ENCODE measurements at places on chromosomes 7 and 10.

- DNase-seq: no peak
These were observed 257.0 kb upstream of the MINDY3 start for GRCh38 chr10:16117305-16117695.

GRCh38 chr7:148911626-148912025, 27.5 kb upstream of the EZH2 start:
- DNase-seq: no peak

DNA sequence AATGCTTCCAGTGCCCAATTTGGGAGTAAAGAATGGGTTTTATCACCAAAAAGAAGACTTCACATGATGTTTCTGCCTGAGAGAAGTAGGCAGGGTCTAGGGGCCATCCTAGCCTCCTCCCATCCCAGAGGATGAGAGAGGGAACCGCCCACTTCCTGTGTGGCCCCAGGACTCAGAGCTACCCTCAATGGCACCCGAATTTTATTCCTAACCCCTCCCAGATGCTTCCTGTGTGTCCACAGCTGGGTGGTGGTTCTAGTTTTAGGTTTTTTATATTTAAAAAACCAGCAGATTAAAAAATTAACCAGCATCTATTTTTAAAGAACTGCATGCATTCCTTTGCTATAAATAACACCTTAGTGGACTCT, 583.5 kb downstream of the PTPRN2 start:
- no peak for DNase-seq

GRCh38 chr7:108492742-108493141, 33.2 kb downstream of the PNPLA8 start:
- no peak for DNase-seq

DNA sequence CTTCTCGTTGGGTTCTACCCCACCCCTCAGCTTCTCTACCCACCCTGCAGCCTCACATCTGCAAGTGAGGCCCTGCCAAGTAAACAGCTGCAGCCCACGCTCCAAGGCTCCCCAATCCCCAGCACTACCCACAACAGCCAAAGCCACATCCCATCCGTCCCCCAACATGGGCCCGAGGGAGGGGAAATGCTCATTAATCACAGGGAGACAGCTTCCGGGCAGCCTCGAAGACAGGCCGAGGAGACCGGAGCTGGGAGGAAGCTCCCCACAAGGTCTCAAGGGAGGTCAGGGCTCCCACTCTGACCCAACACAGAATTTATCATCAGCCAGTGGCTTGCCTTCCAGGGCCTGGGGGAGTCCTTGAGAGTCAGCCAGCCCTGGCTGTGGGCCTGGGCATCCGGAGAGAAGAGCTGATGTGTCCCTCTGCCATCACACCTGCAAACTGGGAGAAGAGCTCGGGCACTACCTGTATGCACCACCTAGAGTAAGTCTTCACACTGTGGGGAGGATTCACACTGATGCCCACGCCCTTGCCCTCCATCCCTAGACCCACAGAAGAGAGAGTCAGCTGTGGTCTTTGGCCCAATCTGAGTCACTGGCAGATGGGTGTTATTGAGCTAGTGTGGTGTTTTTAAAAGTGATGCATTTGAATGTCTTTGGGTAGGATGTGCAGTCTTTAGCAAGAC, 115.5 kb upstream of the ZMIZ1 start:
- no peak for DNase-seq

- DNase-seq: no peak
These were observed 23.7 kb downstream of the KCNH2 start for GRCh38 chr7:150954201-150954985.

DNA sequence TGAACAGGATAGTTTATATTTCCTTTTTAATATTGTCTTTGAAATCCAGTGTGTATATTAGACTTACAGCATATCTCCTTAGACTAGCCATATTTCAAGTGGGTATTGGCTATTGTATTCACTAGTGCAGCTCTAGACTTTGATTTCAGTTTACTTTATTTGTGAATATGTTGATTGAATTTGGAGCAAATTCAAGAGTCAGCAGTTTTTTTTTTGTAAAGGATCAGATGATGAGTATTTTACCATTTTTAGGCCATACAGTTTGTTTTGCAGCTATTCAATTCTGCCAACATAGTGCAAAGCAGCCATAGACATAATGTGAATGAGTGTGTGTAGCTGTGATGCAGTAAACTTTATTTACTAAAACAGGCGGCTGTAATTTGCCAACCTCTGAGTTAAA, 4.6 kb downstream of the STK31 start:
- no peak for DNase-seq

DNA sequence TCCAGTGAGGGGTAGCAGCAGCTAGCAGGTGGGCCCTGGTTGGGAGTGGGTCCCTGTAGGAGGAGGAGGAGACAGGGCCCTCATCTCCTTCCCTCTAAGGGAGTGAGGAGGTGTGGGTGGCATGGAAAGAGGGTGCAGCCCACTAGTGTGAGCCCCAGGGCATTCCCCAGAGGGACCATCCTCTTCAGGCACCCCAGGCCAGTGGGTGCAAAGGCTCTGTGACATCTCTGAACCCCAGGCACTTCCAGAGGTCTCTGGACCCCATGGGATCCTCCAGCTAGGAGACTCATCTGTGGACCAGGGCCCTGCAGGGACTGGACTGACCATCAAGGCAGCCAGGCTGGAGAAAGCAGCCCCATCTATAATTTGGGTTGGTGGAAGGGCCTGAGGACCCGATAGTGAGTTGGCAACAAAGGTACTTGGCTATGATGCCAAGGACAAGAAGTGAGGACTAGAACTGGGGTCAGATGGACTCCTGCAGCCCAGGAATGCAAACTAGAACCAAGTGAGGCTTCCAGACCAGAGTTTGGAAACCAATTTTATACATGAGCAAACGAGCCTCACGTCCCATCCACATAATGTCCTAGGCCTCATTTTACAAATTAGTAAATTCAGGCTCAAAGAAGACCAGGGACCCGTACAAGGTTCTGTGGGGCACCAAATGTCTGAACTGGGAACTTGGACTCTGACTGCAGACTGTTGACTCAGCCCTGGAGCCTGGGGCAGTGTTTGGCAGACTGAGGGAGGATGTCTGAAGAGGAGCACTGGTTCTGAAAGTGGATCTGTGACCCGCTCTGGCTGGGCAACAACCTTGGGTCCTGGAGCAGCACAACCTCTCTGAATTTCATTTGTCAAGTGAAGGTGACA, 1.4 kb upstream of the VSTM4 start:
- DNase-seq: no peak

DNA sequence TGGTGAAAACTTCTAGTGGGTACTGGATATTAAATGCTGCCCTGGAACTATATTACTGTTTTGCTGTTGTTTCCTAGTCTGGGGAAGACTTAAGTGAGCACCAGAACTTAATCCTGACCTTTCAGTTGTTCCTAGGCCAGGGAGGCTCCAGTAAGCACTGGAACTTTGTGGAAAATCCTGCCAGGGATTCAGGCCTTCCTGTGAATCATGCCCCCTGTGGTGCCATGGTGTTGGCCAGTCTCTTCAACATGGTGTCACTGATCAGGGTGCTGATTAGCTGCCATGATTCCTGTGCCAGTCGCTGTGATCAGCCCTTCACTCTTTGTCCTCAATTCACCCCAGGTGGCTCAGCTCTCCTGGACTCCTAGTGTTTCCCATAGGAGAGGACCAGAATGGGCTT, 8.5 kb upstream of the AOAH start:
- DNase-seq: no peak

DNA sequence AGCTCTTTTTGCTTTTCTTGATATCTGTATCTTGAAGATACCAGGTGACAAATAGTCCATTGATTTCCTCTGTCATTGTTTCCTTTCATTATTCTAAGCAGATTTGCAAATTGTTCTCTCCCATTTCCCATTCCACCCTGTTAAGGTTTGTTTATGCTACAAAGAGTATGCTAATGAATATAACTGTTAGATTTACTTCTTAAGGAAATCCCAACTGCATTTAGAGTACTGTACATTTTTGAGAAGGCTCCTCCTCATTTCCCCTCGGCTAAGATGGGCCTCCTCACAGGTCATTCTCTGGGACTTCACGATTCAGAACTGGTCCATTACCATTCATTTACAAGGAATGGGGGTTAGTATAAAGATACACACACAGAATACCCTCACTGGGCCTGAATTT, 15.6 kb downstream of the AUTS2 start:
- no peak for DNase-seq

DNA sequence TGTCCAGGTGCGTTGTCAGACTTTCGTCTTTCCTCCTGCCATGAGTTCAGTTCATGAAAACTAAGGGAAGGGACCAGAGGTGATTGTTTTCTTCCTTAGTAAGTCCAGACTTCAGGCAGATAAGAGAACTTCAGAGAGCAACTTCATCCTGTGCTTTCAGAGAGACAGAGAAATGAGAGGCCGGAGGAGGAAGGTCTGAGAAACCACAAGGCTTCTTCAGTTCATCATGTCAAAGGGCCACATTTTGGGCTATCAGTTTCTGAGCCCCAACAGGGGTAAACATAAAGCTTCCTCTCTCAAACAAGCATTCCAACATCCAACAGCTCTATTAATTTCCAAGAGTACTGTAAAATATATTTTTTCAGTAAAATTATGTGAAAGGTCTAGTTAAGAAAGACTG, 668.4 kb upstream of the NRP1 start:
- no peak for DNase-seq

- DNase-seq: no peak
These were observed 3.6 kb upstream of the STEAP2 start for GRCh38 chr7:90207956-90208355.

DNA sequence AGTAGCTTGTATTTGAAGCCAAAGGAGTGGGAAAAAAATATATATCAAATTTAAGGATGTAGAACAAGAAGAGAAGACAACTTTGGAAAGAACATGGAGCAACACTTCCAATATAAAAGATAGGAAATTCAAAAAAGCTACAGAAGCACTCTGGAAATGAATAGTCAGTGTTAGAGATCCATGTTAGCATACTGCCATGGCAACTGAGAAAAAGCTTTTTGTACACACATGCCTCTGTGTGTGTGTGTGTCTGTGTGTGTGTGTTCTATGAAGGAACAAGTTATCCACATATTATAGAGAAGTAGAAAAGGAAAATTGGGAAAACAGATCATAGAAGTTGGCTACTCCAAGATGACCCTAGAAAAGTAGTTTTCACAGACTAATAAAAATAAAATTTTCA, 96.3 kb downstream of the LRRTM3 start:
- no peak for DNase-seq

GRCh38 chr7:69947998-69948397, 349.7 kb downstream of the AUTS2 start:
- DNase-seq: no peak

- no peak for DNase-seq
These were observed 44.5 kb downstream of the PLEKHA8 start for GRCh38 chr7:30072735-30073134.

- no peak for DNase-seq
These were observed 45.7 kb upstream of the STRIP2 start for GRCh38 chr7:129388333-129389098.

DNA sequence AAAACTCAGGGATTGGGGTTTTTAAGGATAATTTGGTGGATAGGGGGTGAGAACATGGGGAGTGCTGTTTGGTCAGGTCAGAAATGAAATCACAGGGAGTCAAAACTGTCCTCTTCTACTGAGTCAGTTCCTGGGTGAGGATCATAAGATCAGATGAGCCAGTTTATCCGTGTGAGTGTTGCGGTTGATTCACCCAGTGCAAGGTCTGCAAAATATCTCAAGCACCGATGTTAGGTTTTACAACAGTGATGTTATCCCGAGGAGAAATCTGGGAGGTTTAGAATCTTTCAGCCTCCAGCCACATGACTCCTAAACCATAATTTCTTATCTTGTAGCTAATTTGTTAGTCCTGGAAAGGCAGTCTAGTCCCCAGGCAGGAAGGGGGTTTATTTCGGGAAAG, 31.7 kb upstream of the AGR2 start:
- DNase-seq: no peak

GRCh38 chr7:15628876-15629275, 57.6 kb downstream of the MEOX2 start:
- DNase-seq: no peak

DNA sequence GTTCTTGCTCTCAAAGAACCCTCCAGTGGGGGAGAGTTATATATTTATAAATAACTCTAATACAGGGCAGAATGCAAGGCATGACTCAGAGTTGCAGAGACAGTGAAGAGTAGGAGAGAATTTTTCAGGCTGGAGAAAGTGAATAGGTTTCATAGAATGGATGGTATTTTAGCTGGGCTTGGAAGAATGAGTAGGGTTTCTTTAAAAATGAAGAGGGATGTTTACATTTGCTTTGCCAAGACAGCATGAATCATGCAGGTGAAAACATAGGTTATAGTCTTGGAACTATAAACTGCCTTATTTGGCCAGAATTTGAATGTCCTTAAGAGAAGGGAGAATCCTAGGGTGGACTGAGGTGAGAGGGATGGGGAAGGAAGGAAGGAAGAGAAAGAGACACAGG, 124.8 kb downstream of the CPED1 start:
- DNase-seq: no peak

GRCh38 chr7:72577107-72577506, 165.0 kb upstream of the CALN1 start:
- no peak for DNase-seq

DNA sequence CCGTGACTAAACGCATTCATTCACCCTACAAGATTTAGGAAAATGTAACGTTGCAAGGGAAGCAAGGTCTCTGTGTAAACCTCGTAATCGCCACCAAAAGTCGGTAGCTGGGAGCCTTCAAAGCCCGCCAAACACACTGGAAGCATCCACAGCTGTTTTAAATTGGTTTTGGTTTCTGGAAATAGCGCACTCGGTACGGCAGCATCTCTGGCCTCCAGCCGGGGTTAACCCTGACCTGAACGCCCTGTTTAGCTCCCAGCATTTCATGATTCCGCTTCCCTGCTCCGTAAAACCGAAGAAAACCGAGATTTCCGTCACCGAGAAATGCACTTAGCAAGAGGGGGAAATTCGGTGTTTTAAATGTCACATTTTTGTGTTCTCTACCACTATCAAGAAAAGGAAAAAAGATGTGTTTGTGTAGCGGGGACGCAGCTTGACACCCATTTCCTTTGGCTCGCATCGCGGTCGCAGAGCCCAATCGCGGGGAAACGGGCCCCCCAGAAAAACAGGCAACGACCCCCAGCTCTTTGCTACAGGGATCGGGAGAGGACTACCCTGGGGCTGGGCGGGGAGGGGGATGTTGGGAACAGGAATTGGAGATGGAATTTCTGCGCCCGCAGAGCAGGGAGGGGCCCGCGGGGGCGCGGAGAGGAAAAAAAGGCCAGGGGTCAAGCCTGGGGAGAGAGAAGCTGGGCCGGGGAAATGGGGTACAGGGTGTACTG, 646 bp downstream of the SGCE start:
- DNase-seq: no peak
